ENCODE measurements at places on chromosomes 16 and 17.

DNA sequence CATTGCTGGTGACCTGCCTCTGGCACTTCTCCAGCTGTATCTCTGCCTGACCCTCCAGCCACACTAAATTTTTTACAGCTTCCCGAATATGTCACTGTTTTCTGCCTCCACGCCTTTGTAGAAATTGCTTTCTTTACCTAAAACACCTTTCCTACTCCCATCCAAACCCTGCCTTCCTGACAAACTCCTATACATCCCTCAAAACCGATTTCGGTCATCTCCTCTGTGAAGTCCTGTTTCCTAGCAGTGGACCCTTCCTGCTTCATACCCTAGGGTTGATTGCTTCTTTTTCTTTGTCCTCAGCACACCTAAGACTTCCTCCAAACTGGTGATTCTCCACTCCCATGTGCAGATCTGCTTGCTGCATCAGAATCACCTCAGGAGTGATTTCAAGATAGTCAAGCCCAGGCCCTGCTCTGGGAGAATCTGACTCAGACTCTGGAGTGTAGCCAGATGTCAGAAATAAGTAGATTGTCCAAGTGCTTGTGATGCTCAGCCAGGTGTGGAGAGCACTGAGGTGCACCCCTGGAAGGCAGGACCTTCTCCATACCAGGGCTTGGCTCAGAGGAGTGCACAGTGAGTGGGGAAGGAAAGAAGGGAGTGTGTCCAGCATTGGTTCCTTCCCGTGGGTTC, 184.2 kb downstream of the COPRS start:
- no peak for DNase-seq

DNA sequence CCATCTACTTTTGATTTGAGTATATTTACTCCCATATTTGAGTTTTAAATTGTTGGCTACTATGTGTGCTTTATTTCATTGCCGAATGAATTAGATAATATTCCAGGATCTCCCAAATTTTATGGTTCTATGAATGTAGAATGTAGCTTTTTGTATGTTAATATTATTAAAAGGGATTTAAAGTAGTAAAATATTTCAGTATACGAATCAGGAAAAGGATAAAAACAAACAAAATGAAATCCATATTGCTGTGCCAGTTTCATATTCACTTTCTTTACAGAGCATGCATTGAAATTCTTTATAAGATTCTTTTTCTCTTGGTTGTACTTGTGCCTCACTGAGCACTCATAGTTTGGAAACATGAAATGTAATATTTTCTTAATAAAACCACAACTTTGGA, 155.1 kb downstream of the CHD9 start:
- DNase-seq: no peak

DNA sequence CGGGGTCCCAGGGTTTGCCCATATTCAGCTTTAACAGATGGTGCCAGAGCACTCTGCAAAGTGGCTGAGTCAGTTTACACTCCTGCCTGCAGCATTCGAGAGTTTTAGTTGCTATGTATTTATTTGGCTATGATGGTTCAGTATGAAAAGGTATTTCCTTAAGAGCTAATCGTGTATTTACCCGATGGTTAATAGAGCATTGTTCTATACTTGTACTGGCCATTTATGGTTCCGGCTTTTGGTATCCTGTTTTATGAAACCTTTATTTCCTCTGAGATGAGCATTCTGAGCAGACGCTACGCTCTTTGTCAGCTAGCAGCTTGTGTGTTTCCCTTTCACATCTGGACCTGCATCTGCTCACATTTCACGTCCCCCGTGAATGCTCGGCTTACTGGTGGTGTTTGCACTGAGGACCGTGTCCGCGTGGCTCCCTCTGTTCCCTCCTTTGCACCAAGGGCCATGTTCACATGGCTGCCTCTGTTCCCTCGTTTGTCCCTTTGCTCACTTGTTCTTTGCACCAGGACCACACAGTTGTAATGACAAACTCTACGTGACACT, 149.1 kb upstream of the CHMP6 start:
- no peak for DNase-seq

- DNase-seq: no peak
These were observed 19.8 kb upstream of the MARCHF10 start for GRCh38 chr17:62827746-62828485.

DNA sequence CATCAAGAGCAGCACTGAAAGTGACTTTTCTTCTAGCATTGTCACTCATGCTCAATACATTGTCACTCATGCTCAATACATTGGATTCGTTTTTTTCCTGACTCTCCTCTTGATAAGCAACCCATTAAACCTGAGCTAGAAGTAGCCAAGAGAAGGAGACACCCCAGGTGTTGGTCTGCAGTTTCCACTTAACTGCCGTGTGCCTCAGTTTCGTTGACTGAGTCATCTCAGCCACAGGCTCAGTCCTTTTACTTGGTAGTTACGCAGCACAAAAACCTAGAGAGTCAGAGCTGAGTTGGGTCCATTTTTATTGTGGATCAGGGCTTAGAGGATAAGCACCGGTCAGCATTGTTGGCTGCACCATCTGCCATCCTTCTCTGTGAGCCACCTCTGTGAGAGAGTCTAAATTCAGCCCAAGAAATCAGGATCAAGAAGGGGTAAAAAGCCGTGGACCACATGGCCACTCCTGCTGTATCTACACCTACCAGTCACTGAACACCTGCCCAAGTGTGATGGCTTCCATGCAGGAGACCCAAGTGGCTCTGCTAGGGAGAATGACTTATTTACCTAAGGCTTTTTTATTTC, 11.3 kb downstream of the GINS2 start:
- DNase-seq: no peak

DNA sequence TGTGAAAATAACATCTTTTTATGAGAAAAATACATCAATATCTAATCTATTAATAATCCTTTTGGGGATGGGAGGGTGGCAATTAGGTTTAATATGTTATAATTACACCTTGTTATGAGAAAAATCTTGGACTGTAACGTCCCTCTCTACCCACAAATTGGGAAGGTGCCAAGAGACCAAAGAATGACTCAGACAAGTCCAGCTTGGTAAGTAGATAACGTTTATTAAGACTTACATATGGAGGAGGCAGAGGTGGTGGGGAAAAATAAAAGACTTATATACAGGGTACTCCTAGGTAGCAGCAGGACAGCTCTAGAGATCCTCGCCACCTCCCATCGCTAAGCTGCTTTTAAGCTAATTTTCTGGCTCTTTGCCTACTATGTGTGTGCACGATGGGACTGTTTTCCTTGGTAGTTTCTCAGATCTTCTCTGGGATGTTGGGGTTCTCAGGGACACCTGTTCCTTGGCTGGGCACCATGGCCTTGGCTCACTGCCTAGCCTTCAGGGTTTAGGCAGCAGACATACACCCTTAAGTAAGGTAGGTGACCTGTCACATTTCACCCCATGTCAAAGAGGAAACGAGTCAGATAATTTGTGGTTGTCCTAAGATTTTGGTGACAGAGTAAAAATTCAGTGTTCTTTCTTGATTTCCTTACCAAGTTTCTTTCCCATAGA, 31.5 kb downstream of the RBL2 start:
- no peak for DNase-seq

DNA sequence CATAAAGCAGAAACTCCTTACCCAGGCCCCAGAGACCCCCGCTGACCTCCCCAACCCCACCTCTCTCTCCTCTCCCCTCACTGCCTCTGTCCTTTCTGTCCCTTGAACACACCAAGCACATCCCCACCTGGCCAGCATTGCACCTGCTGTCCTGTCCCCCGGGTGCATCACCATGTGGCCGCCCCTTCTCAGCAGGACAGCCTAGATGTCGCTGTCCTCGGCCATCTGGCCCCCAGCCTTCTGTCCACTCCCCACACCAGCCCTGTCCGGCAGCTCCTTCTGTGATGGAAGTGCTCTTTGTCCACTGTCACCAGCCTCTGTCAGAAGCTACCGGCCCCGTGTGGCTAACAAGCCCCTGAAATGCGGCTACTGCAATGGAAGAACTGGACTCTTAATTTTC, 12.3 kb upstream of the MPRIP start:
- DNase-seq: no peak

GRCh38 chr16:81237942-81238295, 570 bp upstream of the BCO1 start:
- DNase-seq: no peak

GRCh38 chr16:55905651-55906050, 30.5 kb upstream of the CES5A start:
- no peak for DNase-seq

DNA sequence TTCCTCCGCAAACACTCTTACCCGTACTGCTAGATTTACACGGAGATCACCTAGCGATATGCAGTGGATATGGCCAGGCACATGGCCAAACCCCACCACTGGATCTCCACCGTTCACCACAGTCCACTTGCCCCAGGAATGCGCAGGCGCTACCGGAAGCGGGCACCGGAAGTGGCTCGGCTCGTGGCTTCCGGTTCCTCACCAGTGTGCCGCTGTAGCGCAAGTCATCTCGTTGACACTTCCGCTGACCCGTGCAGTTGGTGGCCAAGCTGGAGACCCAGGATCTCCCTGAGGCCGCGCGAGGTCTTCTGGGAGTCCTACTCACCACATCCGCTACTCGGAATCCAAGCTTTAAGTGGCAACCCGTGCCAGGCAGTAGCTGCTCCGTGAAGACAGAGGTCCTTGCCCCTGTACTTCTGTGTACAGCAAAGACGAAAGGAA, 11.5 kb downstream of the ZNF597 start:
- peak; percentile 24 for DNase-seq

DNA sequence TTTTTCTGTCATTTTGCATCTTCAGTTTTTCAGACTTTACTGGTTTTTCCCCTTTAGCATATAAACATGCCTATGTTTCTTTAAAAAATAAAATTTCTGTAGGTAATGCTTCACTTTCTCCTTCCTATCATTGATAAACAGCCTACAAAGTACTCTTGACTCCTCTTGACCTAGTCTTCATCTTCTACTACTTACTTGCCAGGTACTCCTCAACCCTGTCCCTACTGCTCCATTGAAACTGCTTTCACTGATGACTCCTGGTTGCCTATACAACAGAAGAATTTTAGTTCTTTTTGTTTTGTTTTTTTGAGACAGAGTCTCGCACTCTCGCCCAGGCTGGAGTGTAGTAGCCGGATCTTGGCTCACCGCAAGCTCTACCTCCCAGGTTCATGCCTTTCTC, 7.0 kb downstream of the DDX42 start:
- DNase-seq: no peak

- no peak for DNase-seq
These were observed 202.3 kb downstream of the ZNF423 start for GRCh38 chr16:49653577-49653976.

DNA sequence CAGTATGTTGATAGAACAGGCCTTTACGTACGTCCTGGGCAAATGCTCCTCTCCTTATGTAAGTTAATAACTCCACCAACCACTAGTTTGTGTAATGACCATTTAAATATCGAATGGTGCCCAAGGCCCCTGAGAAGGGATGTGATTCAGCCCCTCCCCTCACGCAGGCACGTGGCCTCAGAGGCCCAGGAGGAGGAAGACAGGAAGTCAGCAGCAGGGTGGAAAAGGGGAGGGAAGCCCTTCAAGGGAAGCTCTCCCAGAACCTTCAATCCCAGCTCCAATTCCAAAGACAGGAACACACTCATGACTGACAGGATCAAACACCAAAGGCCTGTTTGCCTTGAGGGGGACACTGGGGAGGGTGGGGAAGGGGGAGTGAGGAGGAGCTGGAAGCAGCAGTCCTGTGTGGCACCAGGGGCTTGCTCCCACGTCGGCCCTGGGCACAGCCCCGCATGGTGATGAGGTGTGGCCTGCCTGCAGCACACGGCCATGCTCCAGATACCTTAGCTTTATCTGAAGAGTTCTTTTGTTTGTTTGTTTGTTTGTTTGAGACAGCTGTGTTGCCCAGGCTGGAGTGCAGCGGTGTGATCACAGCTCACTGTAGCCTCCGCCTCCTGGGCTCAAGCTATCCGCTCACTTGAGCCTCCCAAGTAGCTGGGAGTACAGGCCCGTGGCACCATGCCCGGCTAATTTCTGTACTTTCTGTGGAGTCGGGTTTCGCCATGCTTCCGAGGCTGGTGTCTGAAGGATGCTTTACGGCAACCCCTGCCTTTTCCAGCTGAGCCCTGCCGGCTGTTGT, 105.0 kb downstream of the ZNF778 start:
- DNase-seq: no peak

GRCh38 chr17:18921912-18922451, 30.0 kb upstream of the SLC5A10 start:
- DNase-seq: no peak

DNA sequence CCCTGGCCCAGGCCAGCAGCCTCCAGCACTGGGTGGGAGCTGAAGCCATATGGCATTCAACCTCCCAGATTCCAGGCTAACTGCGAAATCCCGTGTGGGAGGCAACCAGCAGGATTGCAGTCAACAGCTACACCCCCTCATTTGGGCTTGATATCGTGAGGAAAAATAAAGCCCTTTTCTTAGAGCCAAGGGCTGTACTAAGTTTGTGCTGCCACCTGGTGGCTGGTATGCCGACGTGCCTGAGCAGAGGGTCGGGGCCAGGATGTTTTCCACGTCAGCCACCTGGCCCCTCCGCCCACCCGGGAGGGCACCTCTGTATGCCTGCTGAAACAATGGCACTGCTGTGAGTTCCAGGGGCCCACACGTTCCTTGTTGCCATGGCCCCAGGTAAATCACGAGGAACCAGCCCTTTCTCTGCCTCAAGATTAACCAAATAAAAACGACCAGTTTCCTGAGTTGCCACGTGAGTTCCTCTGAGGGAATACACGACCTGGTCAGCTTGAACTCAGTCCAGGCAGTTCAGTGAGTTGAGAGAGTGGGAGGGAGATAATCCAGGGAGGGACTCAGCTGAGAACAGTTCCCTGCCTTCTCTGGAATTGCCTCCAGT, 9.0 kb downstream of the TMEM98 start:
- DNase-seq: peak; percentile 35

- no peak for DNase-seq
These were observed 253.3 kb downstream of the STX8 start for GRCh38 chr17:9322326-9322725.

DNA sequence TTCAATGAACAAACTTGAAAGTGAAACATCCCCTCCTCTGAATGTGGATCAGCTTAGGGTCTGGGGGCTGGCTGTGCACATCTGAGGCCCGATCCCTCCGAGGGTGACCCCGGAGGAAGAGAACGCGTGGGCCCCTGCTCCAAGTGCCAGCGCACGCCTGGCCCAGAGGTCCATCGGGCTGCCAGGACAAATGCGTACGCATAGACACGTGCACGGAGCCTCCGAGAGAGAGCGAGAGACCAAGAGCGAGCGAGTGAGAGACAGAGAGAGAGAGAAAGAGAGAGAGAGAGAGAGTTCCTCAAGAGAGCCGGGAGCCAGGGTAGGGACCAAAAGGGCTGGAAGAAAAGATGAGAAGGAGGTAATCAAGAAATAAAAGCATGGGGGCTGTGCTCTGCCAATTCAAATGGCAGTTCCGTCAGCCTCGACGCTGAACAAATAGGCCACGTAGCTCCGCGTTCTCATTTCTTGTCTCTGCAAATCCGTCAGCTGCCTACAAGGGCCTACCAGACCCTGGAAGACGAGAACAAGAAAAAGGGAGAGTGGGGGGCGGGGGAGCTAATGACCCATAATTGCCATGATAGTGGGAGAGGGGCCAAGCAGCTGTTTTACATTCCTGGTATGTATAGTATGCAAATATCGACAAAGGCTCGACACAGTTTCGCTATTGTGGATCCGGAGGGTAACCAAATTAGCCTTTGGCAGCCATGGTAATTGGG, 435.3 kb upstream of the ZFHX3 start:
- DNase-seq: no peak

- DNase-seq: no peak
These were observed 4.5 kb upstream of the ACSF2 start for GRCh38 chr17:50421308-50422051.
